ENCODE measurements at places on chromosomes 4 and X.

- DNase-seq: no peak
Observed at GRCh38 chrX:74434336-74434735, 13.0 kb downstream of the SLC16A2 start.

DNA sequence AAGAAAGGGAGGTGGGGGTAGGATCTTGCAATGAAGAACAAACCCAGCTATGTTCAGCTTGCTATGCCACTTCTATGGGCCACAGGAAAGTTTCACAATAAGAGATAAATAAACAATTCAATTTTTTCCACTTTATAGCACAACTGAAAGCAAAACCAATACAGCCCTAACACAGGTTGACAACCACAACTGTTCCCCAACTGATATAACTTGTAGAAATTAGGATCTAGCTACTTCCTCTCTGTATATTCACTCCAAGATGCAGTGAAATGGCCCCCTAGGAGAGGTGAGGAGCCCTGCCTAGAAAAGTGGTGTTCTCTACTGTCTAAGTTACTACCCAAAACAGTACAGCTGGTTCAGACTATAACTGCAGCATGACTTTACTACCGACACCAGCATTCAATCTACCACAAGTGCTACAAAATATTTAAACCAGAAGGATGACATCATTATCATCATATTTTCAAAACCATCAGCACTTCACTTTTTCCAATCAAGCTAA lies 77.0 kb downstream of the FBXW7 start:
- no peak for DNase-seq

- peak; percentile 47 for DNase-seq
Observed at GRCh38 chr4:165208741-165209388, 1.5 kb downstream of the KLHL2 start.

DNA sequence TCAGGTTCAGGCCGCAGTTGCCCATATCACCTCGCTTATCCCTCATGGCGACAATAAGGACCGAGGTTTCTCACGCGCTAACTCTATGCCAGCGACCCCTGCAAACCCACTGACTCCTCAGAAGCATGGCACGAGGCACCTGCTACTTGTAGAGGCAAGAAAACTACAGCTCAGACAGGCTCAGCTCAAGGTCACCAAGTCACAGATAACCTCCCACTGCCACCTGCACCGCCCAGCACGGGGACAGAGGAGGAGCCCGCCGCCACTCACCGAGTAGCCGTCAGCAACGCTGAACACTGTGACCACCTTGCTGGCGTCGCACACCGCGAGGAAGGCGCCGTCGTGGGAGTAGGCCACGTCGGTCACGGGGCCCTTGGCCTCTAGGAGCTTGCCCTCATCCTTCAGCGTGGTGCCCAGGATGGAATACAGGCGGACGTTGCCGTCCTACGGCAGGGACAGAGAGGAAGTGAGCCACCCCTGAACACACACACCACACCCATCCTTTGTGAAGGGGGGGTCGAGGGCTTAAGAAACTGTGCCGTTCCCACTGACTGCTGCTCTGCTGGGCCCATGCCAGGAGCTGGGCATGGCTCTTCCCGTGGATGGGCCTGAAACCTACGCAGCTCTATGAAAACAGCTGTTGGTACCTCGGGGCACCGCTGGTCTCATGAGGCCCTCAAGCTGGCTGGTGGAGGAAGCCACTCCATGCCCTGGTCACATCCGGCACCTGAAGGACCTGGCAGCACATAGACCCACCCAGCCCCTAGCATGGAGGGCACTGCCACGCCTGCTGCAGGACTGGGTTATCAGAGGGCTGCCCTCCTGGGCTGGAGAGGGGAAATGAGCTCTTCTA lies 38.9 kb downstream of the WDR1 start:
- DNase-seq: no peak

- no peak for DNase-seq
Observed at GRCh38 chrX:105220636-105221035, at the start of gene TEX13A. TEX13A (minus strand) TSS chrX:105220694; CDS start chrX:105220397, 297 bp downstream.

Data from brain (organoid and tissue), 16 donors.